Liver (tissue), 10 donors: ENCODE measurements at places on chromosomes 7 and 10.

GRCh38 chr7:150453181-150453580, 2.8 kb downstream of the GIMAP8 start:
- no peak for DNase-seq

- peak; percentile 60 for DNase-seq
Observed at GRCh38 chr10:101354328-101355071, 535 bp downstream of the BTRC start.

- no peak for DNase-seq
Observed at GRCh38 chr7:21620054-21620453, 77.2 kb downstream of the DNAH11 start.

DNA sequence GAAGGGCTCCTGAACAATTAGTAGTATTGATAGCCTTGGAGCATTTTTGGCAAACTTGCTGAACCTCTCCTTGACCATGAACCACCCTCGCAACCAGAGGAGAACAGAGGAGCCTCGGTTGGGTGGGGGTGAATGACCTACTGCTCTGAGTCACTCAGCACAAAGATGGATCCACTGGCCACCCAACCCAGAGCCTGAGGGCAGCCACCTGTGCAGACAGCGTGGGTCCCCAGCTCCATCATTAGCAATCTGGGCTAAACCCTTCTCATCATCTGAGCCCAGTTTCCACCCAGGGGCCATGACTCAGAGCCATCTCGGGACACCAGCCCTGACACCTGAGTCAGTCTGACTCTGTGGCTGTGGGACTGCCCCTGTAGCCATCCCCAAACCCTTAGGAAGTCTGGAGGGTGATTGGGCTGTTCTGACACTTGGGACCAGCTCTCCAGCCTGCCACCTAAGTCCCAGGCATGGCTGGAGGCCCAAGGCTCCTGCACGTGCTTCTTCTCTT, 171.8 kb upstream of the GPR26 start:
- no peak for DNase-seq

- DNase-seq = no peak
Observed at GRCh38 chr7:49119706-49120105, 195.4 kb downstream of the CDC14C start.

GRCh38 chr7:21218155-21218554, 209.7 kb upstream of the SP4 start:
- no peak for DNase-seq

DNA sequence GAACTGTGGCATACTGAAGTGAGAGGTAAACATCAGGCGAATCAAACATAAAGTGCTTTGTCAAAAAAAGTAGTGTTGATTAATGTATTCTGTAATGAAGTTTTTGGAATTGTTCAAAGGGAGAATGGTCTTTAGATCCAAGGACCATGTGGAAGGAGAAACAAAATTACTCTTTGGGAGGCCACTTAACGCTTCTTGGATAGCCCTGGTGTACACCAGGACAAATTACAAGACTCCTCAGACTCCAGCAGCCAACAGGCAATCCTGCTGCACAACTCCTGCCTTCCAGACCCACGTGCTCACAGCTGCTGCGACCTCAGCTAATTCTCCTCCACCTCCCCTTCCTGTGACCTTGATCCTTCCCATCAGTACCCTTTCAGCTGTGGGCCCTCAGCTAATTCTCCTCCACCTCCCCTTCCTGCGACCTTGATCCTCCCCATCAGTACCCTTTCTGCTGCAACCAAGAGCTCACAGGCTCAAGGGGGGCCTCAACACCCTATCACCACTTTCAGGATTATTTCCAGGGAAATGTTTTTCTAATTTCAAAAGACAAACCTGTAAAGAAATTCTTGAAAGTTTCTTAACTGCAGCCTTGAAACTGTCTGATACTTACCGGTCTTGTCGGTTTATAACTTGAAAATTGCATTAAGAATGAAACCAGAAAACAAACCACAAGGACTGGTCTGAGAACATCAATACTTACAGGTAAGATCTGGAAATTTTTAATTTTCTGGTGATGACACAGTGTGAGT, 29.7 kb upstream of the DDC start:
- DNase-seq = no peak

GRCh38 chr7:91614431-91614830, 266.1 kb downstream of the MTERF1 start:
- no peak for DNase-seq

- no peak for DNase-seq
Observed at GRCh38 chr7:84700563-84701370, 486.1 kb downstream of the SEMA3D start.

DNA sequence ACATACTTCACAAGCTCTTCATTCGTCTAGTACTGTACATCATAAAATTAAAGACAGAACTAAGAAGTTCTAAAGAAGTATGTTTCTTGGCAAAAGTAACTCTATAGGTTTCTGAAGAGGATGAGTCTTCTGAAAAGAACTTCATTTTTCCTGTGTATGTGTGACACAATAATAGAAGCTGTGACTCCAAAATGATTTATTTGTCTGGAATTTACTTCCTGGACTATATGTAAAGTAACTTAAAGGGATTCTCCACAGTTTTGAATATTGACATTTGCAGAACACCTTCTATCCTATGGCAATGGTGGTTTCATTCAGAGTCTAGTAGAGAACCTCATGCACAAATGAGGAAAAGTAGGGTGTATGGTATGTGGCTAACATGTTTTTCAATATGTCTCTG, 19.8 kb upstream of the CLDN12 start:
- no peak for DNase-seq

- peak; percentile 49 for DNase-seq
Observed at GRCh38 chr7:44257618-44258422, 57.0 kb downstream of the YKT6 start.

GRCh38 chr10:201328-201771, 66.1 kb downstream of the ZMYND11 start:
- no peak for DNase-seq

GRCh38 chr10:101752241-101752640, 23.7 kb downstream of the FGF8 start:
- no peak for DNase-seq

- no peak for DNase-seq
Observed at GRCh38 chr10:108567899-108568752, 1355.2 kb downstream of the XPNPEP1 start.

DNA sequence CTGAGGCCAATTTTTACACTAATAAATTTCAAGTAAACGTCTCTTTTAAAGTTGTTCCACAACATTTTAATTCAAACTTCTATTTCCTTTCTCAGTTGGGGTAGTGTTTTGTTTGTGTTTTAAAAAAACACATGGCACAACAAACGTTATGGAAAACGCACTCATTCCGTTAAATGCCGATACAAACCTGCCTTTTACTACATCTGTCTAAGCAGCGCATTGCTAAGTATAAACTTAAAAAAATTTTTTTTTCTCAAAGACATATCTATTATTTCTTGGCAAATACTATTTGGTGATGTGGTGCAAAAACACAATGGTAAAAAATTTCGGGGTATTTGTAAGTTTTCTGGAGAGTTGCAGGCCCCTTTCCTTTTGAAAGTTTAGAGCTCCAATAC, 1.4 kb downstream of the SKIDA1 start:
- DNase-seq = no peak

DNA sequence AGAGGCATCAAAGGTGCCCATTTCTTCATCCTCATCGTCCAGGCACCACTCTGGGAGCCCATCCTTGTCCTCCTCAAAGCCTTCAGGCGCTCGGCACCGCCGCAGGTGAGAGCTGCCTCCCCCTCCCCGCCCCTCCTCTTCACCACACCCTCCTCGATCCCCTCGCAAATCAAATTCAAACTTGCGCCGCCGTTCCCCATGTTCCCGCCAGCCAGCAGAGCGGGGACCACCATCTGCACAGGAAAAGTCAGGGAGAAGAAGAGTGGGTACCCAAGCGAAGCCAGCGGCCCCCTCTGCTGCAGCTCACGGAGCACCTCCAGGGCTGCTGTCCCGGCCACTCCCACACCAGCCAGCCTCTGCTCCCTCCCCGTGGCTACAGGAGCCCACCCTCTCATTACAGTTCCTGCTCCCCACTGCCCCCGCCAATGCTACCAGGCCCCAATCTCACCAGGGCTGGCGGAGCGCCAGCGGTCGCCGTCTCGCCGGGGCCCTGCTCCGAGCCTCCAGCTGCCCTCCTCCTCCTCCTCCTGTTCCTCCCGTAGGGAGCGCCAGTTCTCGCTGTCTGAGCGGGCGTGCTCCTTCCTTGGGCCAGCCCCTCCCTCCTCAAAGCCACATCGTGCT, 7.7 kb downstream of the GIGYF1 start:
- peak; percentile 35 for DNase-seq

GRCh38 chr10:92149261-92149660, 141.6 kb downstream of the CPEB3 start:
- DNase-seq = no peak

GRCh38 chr10:35058134-35058533, 32.0 kb downstream of the CUL2 start:
- no peak for DNase-seq

DNA sequence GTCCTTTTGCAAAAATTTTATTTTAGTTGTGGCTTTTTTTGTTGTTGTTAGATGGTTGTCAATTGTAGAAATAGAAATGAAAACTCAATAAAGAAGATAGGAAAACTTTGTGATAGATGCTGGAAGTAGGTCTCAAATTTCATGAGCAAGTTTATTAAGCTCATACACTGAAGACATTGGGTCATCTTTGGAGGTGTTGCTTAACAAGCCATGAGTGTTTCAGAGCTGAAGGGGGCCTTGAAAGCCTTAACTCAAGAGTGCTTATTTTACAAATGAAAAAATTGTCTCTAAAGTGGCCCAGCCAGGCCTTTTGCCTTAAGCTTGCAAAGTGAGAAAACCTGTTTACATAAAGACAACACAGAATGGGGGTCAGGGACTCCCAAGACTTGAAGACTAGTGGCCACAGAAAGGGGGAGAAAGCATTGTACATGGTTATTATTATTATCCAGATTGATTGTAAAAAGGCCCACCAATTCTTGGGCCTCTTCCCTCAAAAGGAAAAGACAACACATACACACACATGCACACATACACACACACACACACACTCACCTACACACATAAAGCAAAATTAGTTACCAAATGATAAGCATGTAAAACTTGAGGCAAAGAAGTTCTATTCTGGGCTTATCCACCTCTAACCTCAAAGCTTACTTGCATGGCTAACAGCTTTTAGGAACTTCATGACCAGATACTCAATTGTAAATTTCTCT, 49.7 kb upstream of the GLCCI1 start:
- no peak for DNase-seq

DNA sequence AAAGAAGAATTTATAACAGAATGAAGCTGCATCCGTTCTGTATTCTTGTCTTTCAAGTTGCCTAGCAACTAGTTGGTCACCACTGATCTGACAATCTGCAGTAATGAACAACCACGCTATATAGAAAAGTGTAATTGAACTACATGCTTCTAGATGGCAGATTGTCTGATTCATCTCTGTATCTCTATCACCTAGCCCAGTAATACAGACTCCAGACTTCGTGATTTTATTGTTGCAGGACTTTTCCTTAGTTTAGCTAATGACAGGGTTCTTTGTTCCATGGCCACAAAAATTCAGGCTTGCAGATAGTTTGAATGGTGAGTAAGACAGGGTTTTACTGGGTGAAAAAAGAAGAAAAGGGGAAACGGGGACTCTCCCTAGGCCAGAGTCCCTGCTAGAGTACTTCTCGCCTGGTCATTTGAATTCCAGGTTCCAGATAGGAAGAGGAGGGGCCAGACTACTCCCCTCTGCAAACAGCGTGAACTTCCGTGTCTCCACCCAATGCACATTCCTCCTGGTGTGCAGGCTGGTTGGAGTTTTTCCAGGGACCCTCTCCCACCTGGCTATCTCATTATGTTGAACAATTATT, 45.9 kb downstream of the COL1A2 start:
- DNase-seq = no peak

DNA sequence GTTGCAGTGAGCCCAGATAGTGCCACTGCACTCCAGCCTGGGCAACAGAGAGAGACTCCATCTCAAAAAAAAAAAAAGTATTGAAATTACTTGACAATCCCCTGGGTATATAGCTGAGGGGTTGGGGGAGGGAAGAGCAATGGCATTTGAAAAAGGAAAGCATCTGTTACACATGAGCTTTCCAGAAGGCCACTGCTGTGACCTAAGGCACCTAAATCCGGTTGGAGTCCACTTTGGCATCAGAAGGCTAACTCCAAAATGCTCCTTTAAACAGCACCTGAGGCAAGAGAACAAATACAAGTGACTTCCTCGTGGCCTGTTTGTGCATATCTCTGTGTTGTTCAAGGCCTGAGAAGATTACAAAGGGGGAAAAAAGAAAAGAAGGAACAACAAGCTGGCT, 74.8 kb upstream of the PALS2 start:
- no peak for DNase-seq

- DNase-seq = peak; percentile 21
Observed at GRCh38 chr10:44395902-44396670, 11.2 kb upstream of the CXCL12 start.

GRCh38 chr10:49231086-49231820, 43.1 kb upstream of the TMEM273 start:
- DNase-seq = no peak

DNA sequence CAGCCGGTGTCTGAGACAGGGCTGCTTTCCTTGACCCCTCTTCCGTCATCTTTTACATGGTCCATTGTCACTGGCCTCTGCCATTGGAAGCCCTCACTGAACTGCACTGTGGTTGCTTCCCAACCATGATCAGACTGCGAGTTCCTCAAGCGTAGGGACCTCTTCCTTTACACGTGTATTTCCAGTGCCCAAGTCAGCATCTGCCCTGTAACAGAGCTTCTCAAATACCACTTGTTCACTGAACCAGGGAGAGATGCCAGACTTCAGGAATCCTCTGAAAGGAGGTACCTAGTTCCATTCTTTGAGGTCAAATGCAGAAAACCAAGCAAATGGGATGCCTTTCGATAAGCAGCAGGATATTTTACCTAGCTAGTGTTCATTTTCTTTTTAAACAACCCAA, 145.1 kb downstream of the NRP1 start:
- no peak for DNase-seq

DNA sequence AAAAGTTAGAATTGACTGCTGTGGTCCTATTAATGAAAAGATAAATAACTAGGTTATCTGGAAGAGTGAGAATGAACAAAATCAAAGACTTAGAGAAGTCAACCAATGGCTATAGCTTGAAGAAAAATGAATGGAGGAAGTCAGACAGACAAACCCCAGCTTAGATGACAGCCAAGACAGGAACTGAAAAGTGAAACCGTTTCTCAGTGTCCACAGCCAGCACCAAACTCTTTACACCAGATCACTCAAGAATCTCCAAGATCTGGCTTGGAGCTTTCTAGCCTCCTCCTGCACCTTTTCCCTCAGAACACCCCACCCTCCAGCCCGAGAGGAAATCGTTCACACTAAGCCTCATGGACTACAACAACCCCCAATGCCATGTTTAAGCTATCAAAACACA, 167.0 kb downstream of the SFMBT2 start:
- DNase-seq = no peak

DNA sequence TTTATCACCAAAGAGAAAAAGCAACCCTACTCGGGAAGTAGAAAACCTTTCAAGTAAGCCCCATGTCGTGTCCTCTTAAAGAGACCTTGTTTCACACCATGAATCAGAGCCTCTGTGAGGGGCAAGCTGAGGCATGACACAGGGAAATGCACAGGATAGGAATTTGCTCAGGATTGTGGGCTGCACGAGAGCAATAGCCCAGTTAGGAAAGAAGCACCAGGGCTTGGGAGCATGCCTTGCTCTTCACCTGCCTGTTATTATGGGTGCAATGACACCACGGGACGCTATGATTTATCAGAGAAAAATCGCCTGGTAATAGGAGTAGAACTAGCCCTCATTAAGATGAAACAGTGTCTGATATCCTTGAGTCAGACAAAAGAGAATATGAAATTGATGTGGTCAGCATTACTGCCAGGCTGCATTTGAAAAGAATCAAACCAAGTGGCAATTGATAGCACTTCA, 562.9 kb upstream of the NRP1 start:
- DNase-seq = no peak

GRCh38 chr7:26198781-26199169, 1.8 kb downstream of the HNRNPA2B1 start:
- no peak for DNase-seq
